ENCODE measurements at places on chromosomes 5 and 9.

DNA sequence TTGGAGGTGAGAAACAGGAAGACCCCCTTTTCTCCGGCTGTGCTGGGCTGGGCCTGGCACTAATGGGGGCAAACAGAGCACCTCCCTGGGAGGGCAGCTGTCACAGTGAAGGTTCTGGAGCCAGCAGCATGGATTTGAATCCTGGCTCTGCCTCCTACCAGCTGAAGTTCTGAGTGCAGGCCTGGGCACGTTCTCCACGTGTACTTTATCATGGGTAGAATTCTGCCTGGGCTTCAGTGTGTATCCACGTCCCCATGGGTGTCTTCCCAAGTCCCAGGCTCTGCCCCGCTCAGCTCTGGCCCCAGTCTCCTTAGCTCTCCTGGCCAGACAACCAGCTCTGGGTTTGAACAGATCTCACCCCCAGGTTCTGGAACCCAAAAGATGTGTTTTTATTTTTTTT lies 223.2 kb downstream of the PBX3 start:
- DNase-seq, result no peak

GRCh38 chr9:133677126-133678010 lies 41.2 kb downstream of the DBH start:
- DNase-seq, result no peak

DNA sequence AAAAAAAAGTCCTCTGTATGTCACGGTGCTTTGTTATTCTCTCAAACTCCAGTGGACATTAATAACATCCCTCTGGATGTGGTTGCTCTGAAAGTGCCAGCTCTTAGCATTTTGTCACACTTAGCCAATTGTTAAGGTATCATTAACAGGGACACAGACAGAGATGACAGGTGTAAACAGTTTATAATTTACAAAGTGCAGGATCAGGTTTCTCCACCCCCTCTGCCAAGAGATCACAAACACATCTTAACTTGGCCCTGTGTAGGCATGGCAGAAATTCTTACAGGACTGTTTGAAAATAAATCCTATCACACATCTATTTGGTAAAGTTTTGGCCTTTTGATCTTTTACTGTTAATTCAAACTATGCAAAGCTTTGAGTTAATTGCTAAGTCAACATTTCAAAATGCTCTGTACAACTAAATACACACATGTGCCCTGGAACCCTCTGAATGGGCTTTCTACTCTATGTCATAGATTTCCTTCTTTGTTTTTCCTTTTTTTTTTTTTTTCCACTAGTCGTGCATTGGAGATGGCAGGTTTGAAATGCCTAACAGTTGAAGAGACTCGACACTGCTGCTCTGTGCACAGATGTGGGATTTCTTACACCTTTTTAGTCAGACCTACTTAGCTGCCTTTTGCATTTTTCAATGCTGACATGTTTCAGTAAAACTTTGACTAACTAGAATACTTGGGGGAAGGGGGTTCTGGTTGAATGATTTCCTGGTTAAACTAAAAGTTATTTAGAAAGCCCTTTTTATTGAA lies 41.7 kb downstream of the SEMA6A start:
- no peak for DNase-seq

GRCh38 chr9:95057101-95057500 lies 260.4 kb downstream of the FANCC start:
- DNase-seq, result no peak

GRCh38 chr5:124103671-124104070 lies 591.7 kb downstream of the CSNK1G3 start:
- DNase-seq, result no peak

DNA sequence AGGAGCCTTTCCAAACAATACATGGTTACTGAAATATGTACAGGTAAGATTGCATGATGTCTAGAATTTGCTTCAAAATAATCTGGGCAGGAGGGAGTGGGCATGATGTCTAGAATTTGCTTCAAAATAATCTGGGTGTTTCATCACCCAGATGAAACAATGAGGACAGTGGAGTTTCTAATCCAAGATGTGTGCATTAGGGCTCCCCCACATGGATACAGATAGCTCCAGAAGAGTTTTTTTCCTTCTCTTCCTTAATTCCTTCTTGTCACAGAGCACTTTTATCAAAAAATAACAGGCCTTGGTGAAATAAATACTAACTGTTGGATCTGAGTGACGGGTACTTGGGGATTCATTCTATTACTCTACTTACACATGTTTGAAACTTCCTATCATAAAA lies 14.9 kb downstream of the ATOX1 start:
- no peak for DNase-seq

DNA sequence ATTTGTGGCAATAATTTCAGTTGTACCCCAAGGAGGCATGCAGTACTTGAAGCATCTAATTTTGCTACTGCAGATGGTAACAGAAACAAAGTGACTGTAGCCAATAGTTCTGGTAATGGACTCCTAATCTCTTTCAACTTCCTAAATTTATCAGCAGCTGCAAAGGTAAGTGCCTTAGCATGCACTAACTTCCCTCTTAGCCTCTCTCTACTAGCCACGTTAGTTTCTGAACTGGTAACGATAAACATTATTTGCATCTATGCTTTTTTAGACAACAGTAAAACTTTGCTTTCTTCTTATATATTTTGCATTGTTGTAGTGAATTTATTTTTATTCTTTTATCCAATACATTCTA lies 6.2 kb upstream of the CKS2 start:
- no peak for DNase-seq

GRCh38 chr9:72412483-72413040 lies 47.6 kb upstream of the ZFAND5 start:
- DNase-seq, result no peak

- no peak for DNase-seq
Measured at GRCh38 chr5:170195961-170196360, 36.8 kb upstream of the C5orf58 start.

GRCh38 chr5:4570047-4570995 lies 569.8 kb upstream of the ADAMTS16 start:
- no peak for DNase-seq

DNA sequence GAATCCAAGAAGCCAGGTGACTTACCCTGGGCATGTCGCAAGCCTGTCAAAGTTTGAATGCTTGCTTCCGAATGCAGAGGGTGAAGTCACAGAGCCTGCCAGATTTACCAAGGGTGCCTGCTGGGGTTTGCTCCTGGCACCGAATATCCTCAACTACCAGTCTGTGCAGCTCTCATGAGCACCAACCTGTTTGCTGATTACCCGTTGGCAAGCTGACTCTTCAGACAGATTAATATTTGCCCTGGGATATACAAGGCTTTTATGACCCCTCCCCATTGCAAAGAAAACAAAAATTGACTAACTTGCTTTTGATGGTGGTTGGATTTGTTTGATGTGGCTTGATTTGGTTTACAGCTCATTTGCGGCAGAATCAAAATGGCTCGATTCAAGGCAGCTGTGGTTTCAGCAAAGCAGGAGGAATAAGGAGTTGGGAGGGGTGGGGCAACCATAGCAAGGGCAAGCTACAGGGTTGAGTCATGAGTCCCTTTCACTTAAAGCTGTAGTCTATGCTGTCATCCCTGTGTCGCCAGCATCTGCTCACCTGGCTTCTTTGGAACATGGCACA lies 82.3 kb upstream of the AGXT2 start:
- no peak for DNase-seq

DNA sequence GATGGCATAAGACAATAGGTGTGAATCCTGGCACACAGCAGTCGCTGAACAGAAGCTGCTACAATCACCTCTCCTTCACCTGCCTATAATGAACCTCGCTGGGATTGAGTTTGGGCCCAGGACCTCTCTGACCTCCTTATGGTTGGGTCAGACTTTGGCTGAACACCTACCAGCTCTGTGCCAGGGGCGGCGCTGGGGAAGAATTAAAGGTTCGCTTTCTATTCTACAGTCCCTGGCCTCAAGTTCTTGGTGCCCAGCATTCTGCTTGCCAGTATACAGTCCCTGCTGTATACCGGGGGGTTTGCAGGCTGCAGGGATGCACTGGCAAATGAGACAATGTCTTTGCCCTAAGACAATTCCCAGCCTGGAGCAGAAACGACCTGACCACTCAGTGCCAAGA lies 895 bp upstream of the STRBP start:
- DNase-seq, result no peak

DNA sequence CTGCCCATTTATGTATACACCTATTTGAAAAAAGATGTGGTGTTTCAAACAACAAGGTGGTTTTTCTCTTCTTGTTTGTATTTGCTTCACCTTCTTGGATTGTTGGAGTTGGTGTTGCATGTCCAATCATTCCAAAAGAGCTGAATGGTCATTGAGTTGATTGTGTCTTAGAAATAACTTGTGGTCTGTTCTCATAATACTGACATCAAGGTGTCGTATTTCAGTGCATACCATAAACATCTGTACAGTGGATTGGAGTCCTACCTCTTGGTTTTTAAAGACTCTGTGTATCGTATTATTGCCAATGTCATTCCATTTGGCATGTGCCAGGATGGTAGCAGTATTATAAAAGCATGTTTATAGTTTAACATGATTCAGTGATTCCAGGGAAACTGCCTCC lies 73.2 kb downstream of the TRIO start:
- DNase-seq, result no peak

DNA sequence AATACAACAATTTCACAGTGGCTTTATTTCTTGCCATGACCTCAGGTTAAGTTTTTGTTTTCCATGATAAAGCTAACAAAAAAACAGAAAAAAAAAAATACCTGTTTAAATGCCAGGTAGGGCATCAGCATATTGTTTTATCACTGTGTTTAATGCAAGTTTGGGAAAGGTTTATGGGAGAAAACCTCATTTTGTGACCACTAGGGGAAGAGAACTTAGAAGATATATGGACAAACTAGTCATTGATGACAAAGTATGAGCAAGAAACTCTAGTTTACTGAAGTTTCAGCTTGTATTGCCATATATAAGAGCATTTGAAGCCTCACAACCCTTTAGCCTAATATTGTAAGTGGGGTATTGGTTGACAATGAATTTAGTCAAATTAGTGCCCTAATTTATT lies 1431.4 kb upstream of the CDH18 start:
- no peak for DNase-seq

- no peak for DNase-seq
Measured at GRCh38 chr5:137201876-137202275, 297.2 kb downstream of the SPOCK1 start.

DNA sequence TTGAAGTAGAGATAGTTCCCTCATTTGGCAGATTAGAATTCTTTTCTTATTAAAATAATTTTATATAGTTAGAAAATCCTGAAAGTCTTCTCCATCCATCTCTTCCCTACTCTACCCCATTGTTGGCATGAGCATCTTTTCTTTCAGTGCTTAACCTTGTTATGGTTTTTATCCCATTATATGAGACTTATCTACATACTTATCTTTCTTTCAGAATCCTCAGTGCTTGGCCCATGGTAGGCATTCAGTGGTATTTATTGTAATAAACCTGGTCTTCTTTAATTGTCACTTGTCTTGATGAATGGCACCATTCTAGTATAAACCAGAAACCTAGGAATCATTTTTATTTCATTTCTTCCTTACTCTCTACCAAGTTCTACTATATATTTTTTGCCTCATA lies 169.8 kb upstream of the TLX3 start:
- DNase-seq, result no peak

DNA sequence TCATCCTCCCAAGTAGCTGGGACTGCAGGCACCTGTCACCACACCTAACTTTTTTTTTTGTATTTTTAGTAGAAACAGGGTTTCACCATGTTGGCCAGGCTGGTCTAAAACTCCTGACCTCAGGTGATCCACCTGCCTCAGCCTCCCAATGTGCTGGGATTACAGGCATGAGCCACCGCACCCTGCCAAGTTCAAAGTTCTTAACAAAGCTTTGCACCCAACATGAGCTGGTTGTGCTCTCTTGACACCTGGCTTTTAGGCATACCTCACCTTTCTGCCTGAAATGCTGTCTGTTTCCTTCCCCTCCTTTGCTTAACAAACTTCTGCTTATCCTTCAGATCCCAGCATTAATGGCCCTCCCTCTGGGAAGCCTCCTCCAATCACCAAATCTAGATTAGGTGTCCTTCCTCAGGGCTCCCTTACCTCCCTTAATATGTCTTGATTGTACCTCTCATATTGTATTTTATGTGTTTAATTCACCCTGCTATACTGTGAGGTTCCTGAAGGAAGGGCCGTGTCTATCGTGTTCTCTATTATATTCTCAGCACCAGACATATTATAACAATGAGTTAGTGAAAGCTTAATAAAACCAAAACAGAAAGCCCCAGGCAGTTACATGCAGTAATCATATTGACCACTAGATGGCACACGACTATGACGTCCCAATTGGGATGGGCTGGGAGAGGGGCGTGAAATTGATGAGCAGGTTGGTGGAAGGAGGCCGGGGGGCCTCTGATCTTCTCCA lies 62.9 kb upstream of the PPARGC1B start:
- peak; percentile 41 for DNase-seq

DNA sequence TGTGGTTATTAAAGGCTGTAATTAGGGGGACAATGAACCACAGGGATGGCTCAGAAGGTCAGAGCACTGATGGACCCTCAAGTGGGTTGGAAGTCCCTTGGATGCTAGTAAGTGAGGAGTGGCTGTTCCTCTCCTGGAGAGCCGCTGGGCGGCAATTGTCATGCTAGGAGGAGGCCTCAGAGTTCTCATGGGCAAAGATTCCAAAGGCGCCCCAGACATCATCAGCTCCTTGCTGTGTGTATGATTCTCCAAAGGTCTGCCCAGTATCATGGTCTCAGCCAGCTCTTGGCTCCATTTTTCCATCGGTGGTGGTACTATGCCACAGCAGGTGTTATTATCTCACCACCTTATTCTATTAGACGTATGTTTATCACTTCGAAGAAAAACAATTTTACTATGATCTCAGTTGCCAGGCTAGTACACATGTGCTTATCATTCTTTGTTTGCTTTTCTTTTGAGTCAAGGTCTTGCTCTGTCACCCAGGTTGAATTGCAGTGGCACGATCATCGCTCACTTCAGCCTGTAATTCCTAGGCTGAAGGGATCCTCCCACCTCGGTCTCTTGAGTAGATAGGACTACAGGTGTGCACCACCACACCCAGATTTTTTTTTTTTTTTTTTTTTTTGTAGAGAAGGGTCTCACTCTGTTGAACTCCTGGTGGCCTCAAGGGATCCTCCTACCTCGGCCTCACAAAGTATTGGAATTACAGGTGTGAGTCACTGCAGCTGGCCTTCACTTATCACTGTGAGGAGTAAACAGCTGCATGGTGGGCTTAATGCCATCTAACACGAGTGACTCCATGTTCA lies 46.8 kb downstream of the EXOSC2 start:
- no peak for DNase-seq

- DNase-seq, result no peak
Measured at GRCh38 chr9:122309861-122310260, 45.2 kb downstream of the MRRF start.

- no peak for DNase-seq
Measured at GRCh38 chr9:14306188-14306587, 7.8 kb downstream of the NFIB start.

DNA sequence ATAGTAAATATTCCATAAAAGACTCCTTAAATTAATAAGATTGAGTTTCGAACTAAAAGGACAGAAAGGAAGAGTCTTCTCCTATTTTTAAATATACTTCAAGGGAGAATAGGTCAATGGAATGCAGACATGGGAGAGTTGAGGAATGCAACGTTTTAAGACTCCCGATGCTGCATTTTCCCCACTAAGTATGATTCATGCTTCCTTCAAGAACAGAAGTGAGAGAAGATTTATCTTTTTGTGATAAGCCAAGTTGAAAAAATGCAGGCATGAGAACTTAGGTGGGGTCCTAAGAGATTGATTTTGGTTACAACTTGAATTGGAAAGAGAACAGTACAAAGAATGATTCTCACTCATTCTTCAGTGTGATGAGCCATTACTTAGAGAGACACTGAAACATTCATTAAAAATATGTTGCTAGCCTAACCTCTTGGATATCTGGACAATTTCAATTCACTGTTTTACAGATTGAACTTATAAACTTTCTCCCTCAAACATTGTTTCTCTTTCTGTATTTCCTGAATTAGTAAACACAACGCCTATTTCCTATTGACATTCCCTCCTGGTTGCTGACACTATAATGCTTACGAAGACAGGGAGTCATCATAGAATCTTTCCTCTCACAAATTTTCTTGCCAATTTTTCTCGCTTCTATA lies 1666.1 kb upstream of the WWC1 start:
- DNase-seq, result no peak
